Activated CD4-positive, alpha-beta memory T cell treated with anti-CD3 and anti-CD28 coated beads, Interleukin-2, amount 10 ng/mL, durations not matched to agents 7 days and 5 days (primary cell): ENCODE measurements at places on chromosomes 12 and 14.
A peak's percentile ranks its signal among the peaks of the same experiment; 100 is the strongest.

DNA sequence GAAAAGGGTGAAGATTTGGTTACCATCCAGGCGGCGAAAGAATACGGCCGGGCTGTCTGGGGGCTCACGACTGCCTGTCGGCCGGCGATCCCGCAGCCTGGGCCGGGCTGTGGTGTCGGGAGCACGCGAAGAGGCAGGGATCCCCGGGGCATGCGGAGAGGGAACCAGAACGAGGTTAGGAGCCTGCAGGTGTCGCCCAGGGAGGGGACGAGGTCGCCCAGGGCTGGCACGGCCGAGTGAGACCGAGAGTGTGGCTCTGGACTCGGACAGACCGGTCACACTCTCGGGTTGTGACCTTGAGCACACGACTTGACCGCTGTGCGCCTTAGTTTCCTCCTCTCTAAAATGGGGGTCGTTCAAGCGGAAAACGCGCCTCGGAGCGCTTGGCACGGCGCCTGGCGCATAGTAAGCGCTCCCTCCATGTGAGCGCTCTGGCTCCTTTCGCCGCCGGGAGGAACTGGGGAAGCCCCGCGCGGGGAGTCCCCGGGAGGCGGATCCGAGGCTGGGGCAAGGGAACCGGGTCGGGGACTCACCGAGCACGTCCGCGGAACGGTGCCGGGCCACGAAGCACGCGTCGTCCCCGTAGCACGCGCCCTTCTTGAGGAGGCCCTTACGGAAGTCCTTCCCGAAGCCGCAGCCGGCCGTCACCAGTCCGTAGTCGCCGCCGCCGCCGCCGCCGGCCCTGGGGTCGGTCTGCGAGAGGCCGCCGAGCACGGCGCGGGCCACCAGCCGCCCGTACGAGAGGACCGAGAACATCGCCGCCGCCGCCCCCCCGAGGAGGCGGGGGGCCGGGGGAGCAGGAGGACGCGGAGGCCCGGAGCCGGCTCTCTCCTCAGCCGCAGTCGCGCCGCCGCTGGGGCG, 612 bp downstream of the PPTC7 start:
- H3K27me3 ChIP-seq: no peaks in the 10 kb centered on the region
- H3K4me1 ChIP-seq: peaks cover 73% of the 10 kb centered on the region
- peak overlapping the region; percentile 88 for H3K4me3 ChIP-seq
- peak; percentile 73 for DNase-seq
- H3K27ac ChIP-seq: peak overlapping the region; percentile 83
- peaks cover 25% of the 10 kb centered on the region for H3K36me3 ChIP-seq

- H3K36me3 ChIP-seq: no peaks in the 10 kb centered on the region
- no peak overlapping the region for H3K27ac ChIP-seq
- no peaks in the 10 kb centered on the region for H3K27me3 ChIP-seq
- no peak overlapping the region for H3K4me3 ChIP-seq
- H3K4me1 ChIP-seq: no peaks in the 10 kb centered on the region
- DNase-seq: no peak
Measured at GRCh38 chr14:44620121-44621019, 113.3 kb upstream of the FSCB start.

- no peak for DNase-seq
- H3K27me3 ChIP-seq: peaks cover 3% of the 10 kb centered on the region
- no peaks in the 10 kb centered on the region for H3K4me1 ChIP-seq
- no peaks in the 10 kb centered on the region for H3K36me3 ChIP-seq
Measured at GRCh38 chr12:108060903-108061302, 68.2 kb upstream of the WSCD2 start.

DNA sequence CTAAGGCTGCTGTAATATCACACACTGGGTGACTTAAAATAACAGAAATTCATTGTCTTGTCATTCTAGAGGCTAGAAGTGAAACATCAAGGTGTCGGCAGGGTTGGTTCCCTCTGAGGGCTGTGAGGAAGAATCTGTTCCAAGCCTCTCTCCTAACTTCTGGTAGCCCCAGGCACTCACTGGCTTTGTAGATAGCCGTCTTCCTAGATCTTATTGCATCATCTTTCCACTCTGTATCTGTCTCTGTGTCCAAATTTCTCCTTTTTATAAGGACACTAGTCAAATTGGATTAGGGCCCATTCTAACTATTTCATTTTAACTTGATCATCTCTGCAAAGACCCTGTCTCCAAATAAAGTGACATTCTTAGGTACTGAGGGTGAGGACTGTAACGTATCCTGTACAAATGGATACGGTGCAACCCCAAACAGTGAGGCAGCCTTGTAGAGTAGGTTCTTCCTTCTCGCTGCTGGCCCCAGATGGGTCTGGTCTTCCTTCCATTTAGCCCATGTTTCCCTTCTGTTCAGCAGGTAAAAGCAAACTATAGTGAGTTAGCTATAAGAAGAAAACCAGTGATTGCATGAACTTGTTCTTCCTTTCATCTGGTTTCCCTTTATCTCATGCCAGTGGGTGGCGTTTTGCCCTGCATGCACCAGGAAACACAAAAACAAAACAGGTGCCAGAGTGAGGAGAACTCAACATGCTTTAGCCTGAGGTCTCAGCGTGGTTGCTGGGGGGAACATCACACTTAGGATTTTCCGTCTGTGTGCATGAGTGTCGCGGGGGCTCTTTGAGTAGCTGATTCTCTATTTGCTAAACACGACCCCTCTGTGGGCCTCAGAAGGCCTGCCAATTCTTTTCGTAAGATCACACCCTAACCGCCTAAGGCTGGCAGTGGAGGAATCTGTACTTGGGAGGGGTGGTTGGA, 19.5 kb downstream of the TTC9 start:
- peaks cover 29% of the 10 kb centered on the region for H3K36me3 ChIP-seq
- H3K27ac ChIP-seq: peak overlapping the region; percentile 76
- no peaks in the 10 kb centered on the region for H3K27me3 ChIP-seq
- peak overlapping the region; percentile 42 for H3K4me3 ChIP-seq
- DNase-seq: peak; percentile 40

DNA sequence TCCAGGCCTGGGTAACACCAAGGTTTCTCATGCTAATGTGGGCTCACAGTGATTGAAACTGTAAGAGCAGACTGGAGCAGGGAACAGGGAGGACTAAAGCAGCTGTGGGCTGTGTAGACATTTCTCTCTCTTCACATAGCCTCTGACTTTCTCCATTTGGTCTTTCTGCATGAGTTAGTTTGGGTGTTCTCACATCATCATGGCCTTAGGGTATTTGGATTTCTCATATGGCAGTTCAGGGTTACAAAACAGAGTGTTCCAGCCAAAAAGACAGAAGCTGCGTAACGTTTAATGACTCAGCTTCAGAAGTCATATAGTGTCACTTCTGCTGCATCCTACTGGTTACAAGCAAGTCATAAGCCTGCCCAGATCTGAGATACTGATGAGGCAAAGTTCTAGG, 52.0 kb upstream of the OSBPL8 start:
- H3K4me3 ChIP-seq: no peak overlapping the region
- H3K27ac ChIP-seq: no peak overlapping the region

DNA sequence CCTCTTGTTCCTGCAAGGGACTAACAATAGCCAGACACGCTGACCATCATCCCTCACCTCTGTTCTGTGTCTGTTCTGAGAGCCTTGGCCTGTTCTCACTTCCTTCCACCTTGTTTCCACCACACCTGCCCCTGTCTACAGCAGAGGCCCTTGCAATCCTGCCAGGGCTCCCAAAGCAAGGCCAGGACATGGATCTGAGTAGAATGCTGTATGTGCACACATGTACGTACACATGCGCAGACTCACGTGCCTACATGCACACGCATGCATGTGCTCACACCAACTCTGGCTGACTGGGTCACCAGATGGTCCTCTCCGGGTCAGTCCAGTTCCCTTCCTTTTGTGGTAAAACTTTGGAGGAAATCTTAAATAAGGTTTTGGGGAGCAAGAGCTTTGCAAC, 133.0 kb upstream of the C14orf180 start:
- H3K4me1 ChIP-seq: no peaks in the 10 kb centered on the region
- peaks cover 24% of the 10 kb centered on the region for H3K27me3 ChIP-seq
- no peaks in the 10 kb centered on the region for H3K36me3 ChIP-seq
- H3K27ac ChIP-seq: no peak overlapping the region
